ENCODE measurements at places on chromosomes 3 and 15.

DNA sequence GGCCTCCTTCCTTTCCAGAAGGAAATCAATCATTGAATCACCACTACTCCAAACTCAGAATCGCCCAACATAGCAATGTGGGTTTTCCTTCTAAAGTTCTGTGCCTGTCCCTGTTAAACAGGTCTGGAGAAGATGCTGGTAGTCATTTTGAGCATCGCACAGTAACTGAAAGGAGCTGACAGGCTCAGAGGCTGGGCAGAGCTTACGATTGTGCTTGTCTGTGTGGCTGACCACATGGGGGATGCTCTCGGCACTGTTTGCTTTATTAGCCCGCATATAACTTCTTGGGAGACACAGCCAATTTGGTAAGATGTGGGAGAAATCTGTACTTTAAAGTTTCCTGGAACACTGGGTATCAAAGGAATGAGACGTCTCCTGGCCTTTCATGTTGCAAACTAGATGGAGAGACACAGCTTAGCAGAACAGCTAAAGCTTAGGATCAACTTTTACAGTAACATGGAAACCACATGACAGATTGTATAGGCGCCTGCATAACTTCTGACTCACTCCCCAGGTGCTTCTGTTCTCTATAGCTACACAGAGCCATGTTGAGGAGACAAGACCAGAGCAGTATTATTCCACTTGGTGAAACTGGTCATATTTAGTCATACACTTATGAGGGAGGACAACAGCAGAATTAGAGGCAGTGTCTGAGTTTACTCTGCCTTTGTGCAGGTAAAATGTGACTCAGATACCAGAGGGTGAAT is 374.1 kb downstream of the RORA start:
- DNase-seq: no peak

DNA sequence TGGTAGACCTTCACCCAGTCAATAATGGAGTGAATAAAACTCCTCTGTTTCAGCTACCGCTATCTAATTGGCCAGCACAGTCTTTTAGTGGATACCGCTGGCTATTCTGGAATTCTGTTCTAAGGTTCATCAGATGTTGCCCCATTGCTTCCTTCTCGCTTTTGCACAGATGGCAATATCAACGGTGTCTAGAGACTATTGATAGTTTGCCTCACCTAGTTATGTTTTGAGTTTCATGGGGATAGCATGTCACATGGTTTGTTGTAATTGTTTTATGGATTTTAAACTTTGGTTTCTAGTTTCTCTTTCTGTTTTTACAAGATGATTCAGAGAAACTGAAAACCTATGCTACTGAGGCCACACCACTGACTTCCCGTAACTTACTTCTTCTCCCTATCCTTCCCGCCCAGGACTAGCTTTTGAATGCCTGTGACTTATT is 2.0 kb downstream of the XRN1 start:
- no peak for DNase-seq

- no peak for DNase-seq
Measured at GRCh38 chr15:29888646-29889045, 66.4 kb upstream of the TJP1 start.

DNA sequence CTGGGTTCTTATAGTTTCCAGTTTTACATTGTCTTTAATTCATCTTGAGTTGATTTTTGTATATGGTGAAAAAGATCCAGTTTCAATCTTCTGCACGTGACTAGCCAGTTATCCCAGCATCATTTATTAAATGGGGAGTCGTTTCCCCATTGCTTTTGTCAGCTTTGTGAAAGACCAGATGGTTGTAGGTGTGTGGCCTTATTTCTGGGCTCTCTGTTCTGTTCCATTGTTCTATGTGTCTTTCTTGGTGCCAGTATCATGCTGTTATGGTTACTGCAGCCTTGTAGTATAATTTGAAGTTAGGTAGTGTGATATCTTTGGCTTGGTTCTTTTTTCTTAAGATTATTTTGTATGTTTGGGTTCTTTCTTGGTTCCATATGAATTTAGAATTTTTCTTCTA is 432.2 kb downstream of the UNC13C start:
- DNase-seq: no peak

DNA sequence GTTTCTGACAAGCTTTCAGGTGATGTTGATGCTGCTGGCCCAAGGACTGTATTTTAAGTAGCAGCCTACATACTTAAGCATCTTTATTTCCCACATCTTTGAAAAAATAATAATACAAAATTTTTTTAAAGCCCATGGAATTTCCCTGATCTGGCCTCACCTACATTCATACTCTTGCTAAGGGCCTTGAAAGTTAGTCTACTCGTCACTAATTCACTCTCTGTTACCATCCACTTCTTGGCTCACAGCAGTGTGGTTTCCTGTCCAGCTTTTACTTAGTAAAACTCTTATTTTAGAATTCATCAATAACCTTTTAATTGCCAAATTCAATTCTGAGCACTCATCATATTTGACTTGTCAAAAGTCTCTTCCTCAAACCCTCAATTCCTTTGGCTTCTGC is 59.3 kb upstream of the CRTC3 start:
- DNase-seq: no peak

GRCh38 chr3:178709051-178709450 is 172.8 kb downstream of the KCNMB2 start:
- DNase-seq: no peak

DNA sequence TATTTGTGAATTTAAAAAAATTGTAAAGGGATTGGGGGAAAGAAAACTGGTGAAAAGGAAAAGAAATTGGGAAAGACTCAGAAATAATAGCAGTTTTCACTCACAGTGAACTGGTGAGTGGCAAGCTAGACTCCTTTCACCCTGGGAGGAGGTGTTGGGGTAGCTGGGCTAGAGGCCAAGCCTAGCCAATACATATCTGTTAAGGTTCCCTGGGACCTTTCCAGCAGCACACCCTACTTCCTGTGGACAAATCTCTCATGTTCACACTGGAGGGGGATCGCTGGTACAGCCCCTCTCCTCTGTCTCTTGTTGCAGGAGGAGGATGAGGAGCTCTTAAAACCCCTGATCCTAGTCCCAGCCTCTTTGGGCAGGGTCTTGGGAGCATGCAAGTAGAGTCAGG is 3.7 kb upstream of the RPP25 start:
- DNase-seq: no peak

GRCh38 chr3:108406661-108407206 is 103.7 kb downstream of the MYH15 start:
- no peak for DNase-seq

DNA sequence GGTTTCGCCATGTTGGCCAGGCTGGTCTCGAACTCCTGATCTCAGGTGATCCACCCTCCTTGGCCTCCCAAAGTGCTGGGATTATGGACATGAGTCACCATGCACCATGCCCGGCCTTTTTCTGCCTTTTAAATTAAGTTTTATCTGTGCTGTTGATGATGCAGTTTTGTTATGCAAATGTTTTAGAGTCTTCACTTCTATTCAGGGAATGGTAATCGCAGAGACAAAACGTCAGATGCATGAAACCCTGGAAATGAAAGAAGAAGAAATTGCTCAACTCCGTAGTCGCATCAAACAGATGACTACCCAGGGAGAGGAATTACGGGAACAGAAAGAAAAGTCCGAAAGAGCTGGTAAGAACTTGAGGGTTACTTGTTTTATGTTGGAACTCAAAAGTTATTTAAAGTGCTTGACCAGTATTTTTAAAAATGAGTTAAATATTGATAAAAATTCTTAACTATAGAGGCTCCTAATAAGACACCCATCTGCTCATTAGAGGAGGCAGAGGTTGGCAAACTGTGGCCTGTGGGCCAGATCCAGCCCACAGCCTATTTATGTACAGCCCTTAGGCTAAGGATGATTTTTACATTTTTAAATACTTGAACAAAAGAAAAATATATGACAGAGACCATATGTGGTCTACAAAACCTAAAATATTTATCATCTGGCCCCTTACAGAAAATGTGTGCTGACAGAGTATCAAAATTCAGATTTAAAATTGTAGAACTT is 127.8 kb upstream of the LRRFIP2 start:
- DNase-seq: no peak

DNA sequence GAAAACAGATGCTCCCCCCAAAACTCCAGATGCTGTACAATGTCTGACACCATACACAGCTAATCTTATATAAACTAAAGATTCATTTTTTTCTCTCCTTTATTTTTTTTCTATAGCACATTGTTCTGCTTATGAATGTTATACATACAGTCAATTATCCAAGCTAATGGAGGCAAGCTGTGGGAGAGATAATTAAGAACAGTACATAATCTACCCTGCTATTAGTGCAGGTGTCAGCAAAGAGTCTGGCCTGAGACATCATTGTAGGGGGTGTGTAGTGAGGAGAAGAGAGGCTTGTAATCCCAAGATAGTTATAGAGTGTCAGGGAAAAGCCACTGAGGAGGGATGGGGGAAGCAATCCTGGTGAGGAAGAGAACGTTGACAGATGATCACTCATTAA is 25.4 kb upstream of the CHMP2B start:
- DNase-seq: no peak

- peak; percentile 52 for DNase-seq
Measured at GRCh38 chr15:68924866-68925560, 5.3 kb upstream of the SPESP1 start.

DNA sequence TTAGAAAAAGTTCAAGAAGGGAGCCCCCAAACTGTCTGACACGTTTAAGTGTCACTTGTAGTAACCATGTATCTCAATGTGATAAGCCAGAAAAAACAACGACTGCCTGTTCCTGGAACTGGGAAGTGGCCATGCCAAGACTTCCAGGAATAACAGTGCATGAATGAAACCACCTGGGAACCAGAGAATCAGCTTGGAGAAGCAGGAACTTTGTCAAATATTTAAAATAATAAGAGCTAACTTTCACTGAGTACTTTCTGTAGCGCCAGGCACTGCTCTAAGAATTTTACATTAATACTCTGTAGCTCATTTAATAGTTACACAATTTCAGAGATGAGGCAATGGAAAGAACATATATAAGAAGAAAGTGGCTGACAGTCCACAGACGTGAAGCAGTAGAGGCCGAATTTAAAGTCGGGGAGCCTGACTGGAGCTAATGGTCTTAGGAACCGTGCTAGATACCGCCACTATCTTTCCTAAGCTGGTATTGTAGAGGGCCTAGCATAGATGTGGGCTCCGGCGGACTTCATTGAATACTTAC is 876 bp downstream of the PLSCR1 start:
- no peak for DNase-seq

- no peak for DNase-seq
Measured at GRCh38 chr3:126580746-126581145, 22.0 kb upstream of the C3orf22 start.

- no peak for DNase-seq
Measured at GRCh38 chr3:147380387-147380951, 25.9 kb downstream of the ZIC4 start.

GRCh38 chr3:13966302-13966701 is 86.4 kb upstream of the WNT7A start:
- DNase-seq: no peak

- no peak for DNase-seq
Measured at GRCh38 chr3:88462230-88462629, 312.5 kb downstream of the C3orf38 start.

DNA sequence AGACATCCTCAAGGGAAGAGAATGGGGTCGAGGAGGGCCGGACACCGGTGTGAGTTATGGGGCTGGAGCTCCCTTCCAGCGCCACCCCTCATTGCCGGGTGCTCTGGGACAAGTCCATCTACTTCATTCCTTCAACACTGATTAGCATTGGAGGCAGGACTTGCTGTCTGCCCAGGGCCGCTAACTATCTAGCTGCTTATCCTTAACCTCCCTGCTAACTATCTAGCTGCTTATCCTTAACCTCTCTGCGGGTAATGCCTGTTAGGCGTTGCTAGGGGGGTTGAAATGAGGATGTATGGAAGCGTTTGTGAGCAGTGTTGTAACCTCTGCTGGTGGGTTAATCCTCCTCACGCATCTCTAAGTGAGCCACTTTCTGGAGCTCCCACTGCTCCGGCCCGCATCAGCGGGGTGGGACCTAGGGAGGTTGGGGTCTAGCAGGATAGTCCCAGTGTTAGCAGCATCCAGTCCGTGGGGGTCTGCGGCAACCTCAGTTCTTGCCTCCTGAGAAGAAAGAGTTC is 10.9 kb upstream of the CHAC1 start:
- no peak for DNase-seq

- no peak for DNase-seq
Measured at GRCh38 chr3:160126051-160126450, 99.2 kb upstream of the C3orf80 start.

GRCh38 chr3:122416966-122417365 is 1.1 kb upstream of the WDR5B start:
- DNase-seq: peak; percentile 2

GRCh38 chr15:92243227-92243626 is 150.5 kb upstream of the ST8SIA2 start:
- DNase-seq: no peak

DNA sequence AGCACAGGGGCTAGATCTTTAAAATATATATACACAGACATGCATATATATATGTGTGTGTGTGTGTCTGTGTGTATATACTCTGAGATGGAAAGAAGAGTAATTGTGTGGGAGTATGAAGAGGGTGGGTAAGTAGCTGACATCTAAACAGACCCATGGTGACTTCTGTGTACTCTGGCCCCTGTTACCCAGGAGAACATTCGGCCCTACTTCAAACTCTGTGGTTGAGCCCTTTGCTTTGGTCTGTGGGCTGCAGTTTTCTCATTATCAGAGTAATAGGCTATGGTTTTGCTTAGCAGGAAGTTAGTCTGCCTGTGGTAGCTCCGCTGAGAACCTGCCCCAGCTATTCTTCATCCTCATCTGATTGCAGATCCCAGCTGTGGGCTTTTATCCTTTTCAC is 141.4 kb downstream of the RBPMS2 start:
- DNase-seq: peak; percentile 4

- no peak for DNase-seq
Measured at GRCh38 chr3:14329116-14329830, 73.1 kb upstream of the SLC6A6 start.

GRCh38 chr15:50380089-50380488 is 25.1 kb upstream of the GABPB1 start:
- DNase-seq: no peak

GRCh38 chr3:160035757-160036156 is 47.1 kb downstream of the IL12A start:
- DNase-seq: no peak

GRCh38 chr3:3356846-3357245 is 177.4 kb upstream of the CRBN start:
- DNase-seq: no peak

- no peak for DNase-seq
Measured at GRCh38 chr3:39531665-39532064, 64.2 kb downstream of the MOBP start.

GRCh38 chr3:2921903-2922302 is 188.3 kb downstream of the IL5RA start:
- DNase-seq: no peak

GRCh38 chr15:32091505-32092380 is 61.4 kb downstream of the CHRNA7 start:
- no peak for DNase-seq

GRCh38 chr15:66657185-66658020 is 44.6 kb upstream of the SMAD6 start:
- no peak for DNase-seq
